Naive thymus-derived CD8-positive, alpha-beta T cell (primary cell): ENCODE measurements at places on chromosomes 7 and 10.
A peak's percentile ranks its signal among the peaks of the same experiment; 100 is the strongest.

DNA sequence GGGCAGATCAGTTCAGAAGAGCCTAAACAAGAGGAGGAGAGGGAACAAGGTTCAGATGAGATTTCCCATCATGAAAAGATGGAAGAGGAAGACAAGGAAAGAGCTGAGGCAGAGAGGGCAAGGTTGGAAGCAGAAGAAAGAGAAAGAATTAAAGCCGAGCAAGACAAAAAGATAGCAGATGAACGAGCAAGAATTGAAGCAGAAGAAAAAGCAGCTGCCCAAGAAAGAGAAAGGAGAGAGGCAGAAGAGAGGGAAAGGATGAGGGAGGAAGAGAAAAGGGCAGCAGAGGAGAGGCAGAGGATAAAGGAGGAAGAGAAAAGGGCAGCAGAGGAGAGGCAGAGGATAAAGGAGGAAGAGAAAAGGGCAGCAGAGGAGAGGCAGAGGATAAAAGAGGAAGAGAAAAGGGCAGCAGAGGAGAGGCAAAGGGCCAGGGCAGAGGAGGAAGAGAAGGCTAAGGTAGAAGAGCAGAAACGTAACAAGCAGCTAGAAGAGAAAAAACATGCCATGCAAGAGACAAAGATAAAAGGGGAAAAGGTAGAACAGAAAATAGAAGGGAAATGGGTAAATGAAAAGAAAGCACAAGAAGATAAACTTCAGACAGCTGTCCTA is 52.7 kb upstream of the AGBL3 start:
- peaks cover 5% of the 10 kb centered on the region for H3K36me3 ChIP-seq
- no peak overlapping the region for H3K4me3 ChIP-seq
- H3K4me1 ChIP-seq = peaks cover 11% of the 10 kb centered on the region
- H3K27ac ChIP-seq = no peak overlapping the region
- H3K27me3 ChIP-seq = no peaks in the 10 kb centered on the region

DNA sequence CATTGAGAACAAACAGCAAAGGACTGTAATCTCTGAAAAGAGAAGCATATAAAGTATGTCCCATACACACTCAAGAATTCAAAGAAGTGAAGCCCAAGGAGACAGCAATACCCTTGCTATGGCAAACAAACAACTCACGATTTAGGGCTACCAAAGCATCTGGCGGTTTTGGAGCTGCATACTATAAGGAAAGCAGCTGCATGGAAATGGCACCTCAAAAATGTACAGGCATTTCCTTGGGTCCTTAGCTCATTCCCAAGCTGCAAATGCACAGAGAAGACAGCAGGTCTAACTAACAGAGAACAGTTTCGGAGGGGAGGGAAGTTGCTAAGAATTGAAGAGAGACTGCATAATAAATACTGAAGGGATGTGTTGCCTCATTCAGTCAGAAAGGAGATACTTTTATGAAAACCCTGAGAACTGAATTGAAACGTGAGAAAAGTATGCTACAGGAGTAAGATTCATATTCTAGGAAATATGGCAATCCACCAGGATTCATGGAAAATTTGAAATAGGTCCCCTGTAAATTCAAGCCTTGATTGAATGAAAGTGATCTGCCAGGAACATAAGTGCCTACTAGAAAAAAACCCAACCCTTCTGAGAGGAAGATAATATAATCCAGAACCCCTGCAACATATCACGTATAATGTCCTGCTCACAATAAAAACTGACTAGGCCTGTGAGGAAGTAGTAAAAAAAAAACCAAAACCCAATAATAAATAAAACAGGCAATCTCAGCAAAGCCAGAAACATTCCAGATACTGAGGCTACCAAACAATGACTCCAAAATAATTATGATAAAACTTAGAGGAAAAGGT is 36.4 kb downstream of the CUBN start:
- H3K4me3 ChIP-seq = no peak overlapping the region
- no peak overlapping the region for H3K27ac ChIP-seq
- H3K4me1 ChIP-seq = peaks cover 2% of the 10 kb centered on the region
- H3K36me3 ChIP-seq = peaks cover 28% of the 10 kb centered on the region

DNA sequence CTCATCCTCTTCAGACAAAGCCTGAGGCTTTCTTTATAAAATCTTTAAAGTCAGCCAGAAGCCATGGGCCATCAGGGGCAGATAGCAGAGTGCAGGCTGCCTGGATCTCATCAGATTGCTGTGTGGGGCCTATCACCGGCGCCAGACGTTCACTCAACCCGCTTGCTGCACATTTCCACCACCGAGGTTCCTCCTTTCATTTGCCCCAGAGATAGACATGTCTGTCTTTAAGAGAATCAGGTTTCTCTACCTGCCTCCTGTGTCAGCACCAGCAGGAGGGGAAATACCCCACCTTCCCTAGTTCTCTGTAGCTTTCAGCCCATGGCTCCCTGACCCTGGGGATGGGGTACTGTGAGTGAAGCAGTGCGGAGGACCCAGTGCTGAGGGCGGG is 22.0 kb downstream of the SLC18A2 start:
- H3K36me3 ChIP-seq = no peaks in the 10 kb centered on the region
- H3K4me1 ChIP-seq = peaks cover 3% of the 10 kb centered on the region
- H3K4me3 ChIP-seq = no peak overlapping the region

GRCh38 chr10:12129222-12130111 is at the start of gene SEC61A2:
Gene SEC61A2, plus strand, starts transcription at chr10:12129677. Its CDS starts 111 bp downstream, at chr10:12129788.
- DNase-seq = peak; percentile 93
- peaks cover 9% of the 10 kb centered on the region for H3K36me3 ChIP-seq
- peak within 1 kb of the TSS; percentile 86 for H3K4me3 ChIP-seq
- H3K27me3 ChIP-seq = no peaks in the 10 kb centered on the region

- H3K27me3 ChIP-seq = peaks cover 37% of the 10 kb centered on the region
- no peak overlapping the region for H3K4me3 ChIP-seq
- H3K4me1 ChIP-seq = no peaks in the 10 kb centered on the region
- H3K36me3 ChIP-seq = no peaks in the 10 kb centered on the region
- no peak overlapping the region for H3K27ac ChIP-seq
Observed at GRCh38 chr10:86374664-86375063, 8.1 kb upstream of the GRID1 start.

GRCh38 chr7:15685358-15686294 is 857 bp downstream of the MEOX2 start:
- H3K36me3 ChIP-seq = peaks cover 8% of the 10 kb centered on the region

DNA sequence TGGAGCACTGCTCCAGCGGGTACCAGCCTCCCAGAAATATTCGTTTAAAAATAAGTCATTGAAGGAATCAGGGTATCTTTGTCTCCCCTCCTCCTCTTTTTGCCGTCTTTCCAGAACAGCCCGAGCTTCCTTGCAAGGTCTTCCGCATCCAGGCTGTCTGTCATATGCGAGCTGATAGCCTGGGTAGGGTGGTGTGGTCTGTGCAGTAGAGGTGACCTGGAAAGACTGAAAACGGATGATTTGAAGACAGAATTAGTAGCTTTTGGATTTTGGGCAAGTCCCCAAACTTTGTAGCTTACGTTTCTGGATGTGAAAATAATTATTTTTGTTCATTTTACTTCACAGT is 480 bp downstream of the VPS50 start:
- DNase-seq = no peak
- H3K27ac ChIP-seq = peak overlapping the region; percentile 99
- peak overlapping the region; percentile 98 for H3K4me3 ChIP-seq
- H3K4me1 ChIP-seq = peaks cover 7% of the 10 kb centered on the region
- no peaks in the 10 kb centered on the region for H3K36me3 ChIP-seq
- no peaks in the 10 kb centered on the region for H3K27me3 ChIP-seq

GRCh38 chr7:112358513-112358912 is 91.7 kb upstream of the IFRD1 start:
- no peak overlapping the region for H3K27ac ChIP-seq
- H3K36me3 ChIP-seq = no peaks in the 10 kb centered on the region
- no peaks in the 10 kb centered on the region for H3K4me1 ChIP-seq
- no peak for DNase-seq
- peaks cover 23% of the 10 kb centered on the region for H3K27me3 ChIP-seq

- no peaks in the 10 kb centered on the region for H3K27me3 ChIP-seq
- H3K4me3 ChIP-seq = no peak overlapping the region
- DNase-seq = no peak
- no peak overlapping the region for H3K27ac ChIP-seq
Observed at GRCh38 chr7:51965454-51965853, 648.8 kb upstream of the COBL start.

DNA sequence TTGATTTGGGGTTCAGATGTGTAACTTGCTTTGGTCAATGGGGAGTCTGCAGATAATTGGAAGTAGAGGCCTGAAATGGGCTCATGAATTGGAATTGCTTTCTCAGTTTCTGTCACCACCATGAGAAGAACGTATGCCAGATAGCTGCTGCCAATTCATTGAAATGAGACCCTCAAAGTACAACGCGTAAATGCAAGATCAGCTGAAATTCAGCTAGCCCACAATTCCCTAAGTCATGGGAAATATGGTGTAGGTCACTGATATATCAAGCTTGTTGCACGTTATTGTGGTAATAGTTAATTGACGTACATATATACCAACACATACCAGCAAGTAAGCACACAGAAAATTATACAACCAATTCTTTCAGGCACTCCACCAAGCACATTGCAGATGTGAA is 520.0 kb downstream of the NRG3 start:
- H3K4me3 ChIP-seq = no peak overlapping the region
- no peak for DNase-seq
- H3K27me3 ChIP-seq = no peaks in the 10 kb centered on the region

DNA sequence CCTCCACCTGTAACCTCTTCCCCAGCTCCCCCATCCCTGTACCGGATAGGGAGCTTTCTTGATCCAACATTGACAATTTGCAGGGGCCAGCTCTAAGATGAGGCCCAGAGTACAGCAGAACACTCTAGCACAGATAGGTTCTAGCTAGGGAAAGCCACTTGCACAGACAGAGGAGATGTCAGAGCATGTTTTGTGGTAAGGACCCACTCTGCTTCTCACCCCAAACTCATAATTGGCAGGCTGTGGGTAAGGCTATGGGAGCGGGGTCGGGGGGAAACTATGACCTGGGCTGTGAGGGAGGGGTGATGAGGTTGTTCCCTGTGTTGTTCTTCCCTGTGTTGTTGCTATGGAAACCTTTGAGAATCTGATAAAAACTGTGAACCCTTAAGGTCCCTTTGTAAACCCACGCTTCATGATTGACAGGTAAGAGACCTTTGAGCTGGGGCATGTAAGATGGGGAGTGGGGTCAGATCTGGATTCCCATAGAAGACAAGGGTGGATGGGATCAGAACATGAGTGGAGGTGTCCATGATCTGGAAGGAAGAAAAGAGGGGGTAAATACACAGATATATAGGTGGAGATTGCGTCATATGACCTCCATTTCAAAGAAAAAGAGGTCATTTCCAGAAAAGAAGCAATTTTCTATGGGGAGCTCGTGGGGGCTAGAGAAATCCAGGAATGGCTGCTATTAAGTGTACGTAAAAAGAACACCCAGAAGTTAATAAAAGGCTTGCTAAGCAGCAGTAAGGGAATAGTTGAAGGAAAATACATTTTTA is 4.0 kb downstream of the CALD1 start:
- no peak overlapping the region for H3K4me3 ChIP-seq
- peaks cover 2% of the 10 kb centered on the region for H3K4me1 ChIP-seq
- no peaks in the 10 kb centered on the region for H3K27me3 ChIP-seq
- H3K27ac ChIP-seq = no peak overlapping the region

- no peak for DNase-seq
- no peak overlapping the region for H3K27ac ChIP-seq
- no peaks in the 10 kb centered on the region for H3K27me3 ChIP-seq
- H3K4me3 ChIP-seq = no peak overlapping the region
Observed at GRCh38 chr10:82757901-82758300, 882.9 kb downstream of the NRG3 start.

GRCh38 chr7:123494193-123494796 is 40.1 kb downstream of the IQUB start:
- DNase-seq = peak; percentile 18
- H3K4me1 ChIP-seq = no peaks in the 10 kb centered on the region
- H3K4me3 ChIP-seq = no peak overlapping the region
- H3K36me3 ChIP-seq = no peaks in the 10 kb centered on the region
- H3K27me3 ChIP-seq = peaks cover 20% of the 10 kb centered on the region
- no peak overlapping the region for H3K27ac ChIP-seq
